ENCODE measurements at places on chromosomes 6 and 20.

DNA sequence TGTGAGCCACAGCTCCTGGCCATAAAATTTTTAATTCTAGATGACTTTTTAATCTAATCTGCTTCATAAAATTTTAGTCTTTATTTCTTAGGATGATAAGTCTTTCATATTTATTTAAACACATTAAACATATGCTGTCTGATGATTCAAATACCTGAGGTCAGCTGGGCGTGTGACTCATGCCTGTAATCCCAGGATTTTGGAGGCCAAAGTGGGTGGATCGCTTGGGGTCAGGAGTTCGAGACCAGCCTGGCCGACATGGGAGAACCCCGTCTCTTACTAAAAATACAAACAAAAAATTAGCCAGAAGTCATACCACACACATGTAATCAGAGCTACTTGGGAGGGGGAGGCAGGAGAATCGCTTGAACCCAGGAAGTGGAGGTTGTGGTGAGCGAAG lies 53.1 kb downstream of the RBM24 start:
- DNase-seq = no peak

DNA sequence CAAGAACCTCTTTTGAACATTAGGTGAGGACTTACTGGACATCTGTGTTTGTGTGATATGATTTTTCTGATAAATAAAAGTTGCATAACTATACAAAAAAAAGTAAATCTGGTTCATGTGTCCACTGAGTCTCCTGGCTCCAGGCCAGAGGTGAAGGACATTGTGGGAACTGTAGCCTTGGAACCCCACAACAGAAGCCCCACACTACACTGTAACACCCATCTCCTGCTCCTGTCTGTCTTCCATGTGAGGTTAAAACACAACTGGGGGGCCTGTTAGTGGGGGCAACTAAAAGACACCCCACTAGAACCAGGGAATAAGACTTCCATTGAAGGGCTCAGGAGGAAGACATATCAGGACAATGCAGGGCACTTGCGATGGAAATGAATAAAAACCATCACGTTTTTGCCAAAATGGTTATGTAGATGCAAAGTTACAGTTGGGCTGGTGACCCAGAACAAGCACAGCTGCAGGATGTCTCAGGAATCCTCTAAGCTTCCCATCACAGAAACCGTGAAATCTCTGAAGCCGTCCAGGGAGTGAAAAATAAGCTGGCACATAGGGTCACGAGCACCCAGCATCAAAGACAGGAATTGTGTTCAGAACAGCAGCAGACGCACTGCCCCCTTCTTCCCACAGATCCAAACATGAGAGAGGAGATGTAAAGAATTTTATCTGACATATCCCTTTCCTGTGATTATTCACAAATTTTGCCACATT lies 36.7 kb upstream of the PCSK2 start:
- DNase-seq = no peak

GRCh38 chr6:116783852-116784251 lies 18.3 kb upstream of the FAM162B start:
- no peak for DNase-seq

GRCh38 chr6:136284909-136285308 lies 4.7 kb downstream of the BCLAF1 start:
- DNase-seq = no peak

- DNase-seq = no peak
These were observed 207.8 kb downstream of the TTLL2 start for GRCh38 chr6:167532410-167533288.

DNA sequence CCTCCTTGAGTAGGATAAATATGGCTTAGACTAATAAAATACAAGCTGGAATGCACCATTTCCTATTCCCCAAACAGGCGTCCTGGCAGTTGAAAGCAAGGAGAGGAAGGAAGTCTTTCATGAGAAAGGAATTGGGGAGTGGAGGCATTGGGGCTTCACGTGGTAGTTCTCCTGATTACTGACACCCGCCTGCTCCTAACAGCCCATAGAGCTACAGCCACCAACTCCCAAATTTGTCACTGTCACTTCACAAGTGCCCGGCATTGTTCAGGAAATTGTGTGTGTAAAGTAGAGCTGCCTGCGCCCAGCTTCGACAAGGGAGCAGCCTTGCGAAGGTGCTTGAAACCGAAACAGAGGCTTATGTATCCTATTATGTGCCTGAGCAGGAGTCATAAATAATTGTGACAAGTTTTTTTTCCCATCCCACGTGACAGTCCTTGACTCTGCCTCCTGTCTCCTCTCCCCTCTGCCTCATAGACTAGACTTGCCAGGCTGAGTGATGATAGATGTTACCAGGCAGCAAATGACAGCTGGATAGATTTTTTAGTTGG lies 301.7 kb upstream of the ZFP64 start:
- DNase-seq = peak; percentile 85

GRCh38 chr6:3283641-3284435 lies 25.1 kb downstream of the PSMG4 start:
- no peak for DNase-seq
